ENCODE measurements at places on chromosomes 6 and 20. TPM values are rescaled to one million over a fixed set of nuclear protein-coding genes. Genes with fewer than 3 reads are reported as not detected.

DNA sequence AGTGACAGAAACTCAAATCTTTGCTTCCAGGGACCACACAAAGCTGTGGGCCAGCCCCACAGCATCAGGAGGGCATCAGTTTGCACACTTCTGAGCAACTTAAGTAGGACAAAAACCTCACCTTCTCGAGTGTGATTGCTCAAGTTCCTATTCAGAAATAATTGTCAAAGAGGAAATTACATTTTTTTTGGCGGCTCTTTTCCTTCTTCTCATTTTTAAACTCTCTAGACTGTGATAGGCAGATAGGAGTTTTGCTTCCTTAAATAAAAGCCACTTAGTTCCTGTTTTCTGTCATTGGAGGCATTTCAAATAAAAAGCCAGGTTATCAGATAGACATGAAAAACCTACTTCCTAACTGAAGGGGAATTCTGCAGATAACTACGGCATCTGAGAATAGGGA, 11.2 kb upstream of the TAGAP start:
- DNase-seq = no peak

Gene FYN
- polyA plus RNA-seq = 190 TPM

- no peak for DNase-seq
Measured at GRCh38 chr6:106939208-106939607, 35.3 kb downstream of the CD24 start.

DNA sequence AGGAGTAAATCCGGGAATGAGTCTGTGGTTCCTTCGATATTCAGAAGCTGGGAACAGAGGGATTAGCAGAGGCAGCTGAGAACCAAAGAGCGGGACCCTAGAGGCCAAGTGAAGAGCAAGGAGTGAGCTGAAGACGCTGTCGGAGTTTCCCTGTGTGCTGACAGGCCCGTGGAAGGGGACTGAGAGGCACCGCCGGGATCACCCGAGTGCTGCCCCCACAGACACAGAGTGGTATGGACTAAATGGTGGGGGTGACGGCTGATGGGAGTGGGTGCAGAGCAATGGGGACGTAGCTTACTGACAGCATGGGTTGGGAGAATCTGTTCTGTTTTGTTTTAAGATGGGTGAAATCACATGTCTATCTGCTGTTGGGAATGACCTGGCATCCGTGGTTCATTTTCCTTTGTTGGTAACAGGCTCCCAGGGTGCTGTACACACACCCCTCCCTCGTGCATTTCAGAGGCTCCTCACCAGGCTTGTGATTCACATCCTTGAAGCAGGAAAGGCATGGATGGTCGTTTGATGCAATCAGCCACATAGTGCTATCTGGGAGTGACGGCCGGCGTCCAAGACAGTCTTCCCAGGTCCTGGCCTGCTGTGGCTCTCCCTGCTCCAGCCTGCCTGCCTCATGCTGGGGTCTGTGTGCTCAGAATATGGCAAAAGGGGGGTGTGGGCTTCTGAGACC, 97.4 kb downstream of the THBS2 start:
- no peak for DNase-seq

DNA sequence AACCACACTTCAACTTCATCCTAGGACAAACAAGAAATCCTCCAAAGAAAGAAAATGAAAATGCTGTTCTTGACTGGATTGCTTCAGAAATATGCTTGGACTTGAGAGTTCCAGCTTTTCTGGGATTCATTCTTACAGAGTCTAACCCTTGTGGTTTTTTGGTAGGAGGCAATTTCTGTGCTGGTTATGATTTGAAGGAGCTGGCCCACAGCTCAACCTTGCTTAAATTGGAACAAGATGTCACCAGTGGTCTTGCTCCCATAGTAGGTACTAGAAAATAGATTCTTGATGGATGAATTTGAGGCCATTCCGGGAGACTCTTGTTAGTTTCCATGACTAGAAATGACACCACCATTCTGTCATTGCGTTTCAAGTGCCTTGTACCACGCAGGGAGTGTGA, 54.3 kb upstream of the BMP6 start:
- DNase-seq = no peak

DNA sequence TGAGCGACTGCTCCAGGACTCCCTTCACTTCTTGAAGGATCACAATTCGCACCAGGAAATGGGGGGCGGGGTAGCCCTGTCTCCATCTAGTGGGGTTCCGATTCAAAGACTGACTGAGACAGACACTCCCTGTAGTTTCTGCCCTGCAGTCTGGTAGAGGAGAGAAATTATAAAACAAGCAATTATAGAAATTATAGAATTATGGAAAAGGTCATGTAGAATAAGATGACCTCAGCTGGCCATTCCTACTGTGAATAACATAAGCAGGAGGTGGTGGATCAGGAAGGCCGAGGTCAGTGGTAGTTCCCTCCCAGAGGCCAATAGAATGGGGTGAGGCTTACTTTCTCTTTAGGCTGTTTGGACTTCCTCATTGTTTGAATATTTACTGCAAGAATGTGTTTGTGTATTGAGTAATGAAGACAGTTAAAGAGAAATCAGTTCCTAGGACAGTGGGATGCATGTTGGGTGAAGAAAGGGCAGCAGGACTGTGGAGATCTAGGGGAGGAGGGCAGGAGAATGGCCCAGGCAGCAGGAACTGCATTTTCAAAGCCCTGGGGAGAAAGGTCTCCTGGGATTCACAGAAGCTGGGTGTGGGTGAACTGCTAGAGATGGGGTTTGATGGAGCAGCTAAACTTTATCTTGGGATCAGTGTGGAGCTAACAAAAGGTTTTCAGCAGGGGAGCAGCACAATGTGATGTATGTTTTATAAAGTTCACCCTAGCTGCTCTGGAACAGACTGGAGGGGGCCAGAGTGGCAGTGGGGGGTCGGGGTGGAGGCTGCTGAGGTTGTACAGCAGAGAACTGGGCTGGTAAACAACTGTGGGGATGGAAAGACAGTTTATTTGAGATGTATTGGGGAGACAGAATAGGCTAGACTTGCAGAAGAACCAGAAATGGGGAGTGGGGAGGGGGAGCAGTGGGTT, 2.1 kb downstream of the ZNF341 start:
- DNase-seq = no peak

Data from right renal cortex interstitium (tissue), 3 donors.